ENCODE measurements at places on chromosomes 3 and 15.

DNA sequence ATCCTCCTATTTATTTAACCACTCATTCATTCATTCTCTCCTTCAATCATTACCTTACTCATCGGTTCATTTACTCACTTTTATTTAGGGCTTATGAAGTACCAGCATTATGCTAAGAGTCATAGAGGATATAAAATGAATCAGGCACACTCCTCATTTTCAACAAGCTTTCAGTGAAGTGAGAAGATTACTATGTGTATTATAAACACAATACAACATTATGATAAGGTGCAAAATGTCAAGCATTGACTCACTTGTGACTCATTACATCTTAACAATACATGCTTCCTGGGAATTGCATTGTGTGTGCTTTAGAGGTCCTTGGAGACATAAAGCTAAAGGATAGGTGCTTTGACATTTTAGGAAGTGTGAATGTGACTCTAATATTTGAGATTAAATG lies 60.4 kb downstream of the PLAAT1 start:
- no peak for DNase-seq

GRCh38 chr3:46711760-46712159 lies 5.9 kb downstream of the PRSS50 start:
- DNase-seq: no peak

- DNase-seq: no peak
These were observed 797 bp downstream of the PAQR9 start for GRCh38 chr3:142962520-142963233.

DNA sequence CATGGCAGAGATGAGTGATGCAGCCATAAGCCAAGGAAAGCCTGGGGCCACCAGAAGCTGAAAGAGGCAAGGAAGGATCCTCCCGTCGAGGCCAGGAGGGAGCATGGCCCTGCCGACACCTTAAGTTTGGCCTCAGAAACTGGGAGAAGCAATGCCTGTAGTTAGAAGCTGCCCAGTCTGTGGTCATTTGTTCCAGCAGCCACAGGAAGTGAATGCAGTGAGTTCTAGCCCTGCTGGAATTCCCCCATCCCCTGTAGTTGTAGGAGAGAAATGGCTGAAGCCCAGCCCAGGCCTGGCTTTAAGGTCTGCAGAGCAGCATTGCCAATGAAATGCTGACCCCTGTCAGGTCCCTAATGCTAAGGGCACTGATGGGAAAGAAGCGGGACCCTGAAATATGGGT lies 12.2 kb upstream of the CHSY1 start:
- no peak for DNase-seq

GRCh38 chr3:181017690-181018089 lies 28.2 kb upstream of the DNAJC19 start:
- no peak for DNase-seq
